ENCODE measurements at places on chromosomes 5 and 9.

DNA sequence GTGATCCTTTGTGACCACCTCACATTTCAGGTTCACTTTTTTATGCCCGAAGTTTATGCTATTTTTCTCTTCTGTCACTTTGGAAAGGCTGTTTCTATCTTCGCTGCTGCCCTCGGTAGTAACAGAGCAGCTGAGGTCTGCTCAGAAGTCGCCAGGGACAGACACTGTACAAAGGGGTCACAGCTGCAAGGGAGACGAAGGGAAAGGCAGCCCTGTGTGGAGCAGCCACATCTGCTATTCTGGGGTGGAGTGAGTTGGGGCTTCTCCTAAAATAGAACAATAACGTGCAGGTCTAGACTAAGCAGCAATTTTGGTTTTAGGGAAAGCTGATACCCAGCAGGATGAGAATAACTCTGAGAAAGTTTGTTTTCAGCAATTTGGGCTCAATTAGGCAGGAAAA, 72.5 kb downstream of the ACTL7B start:
- H3K4me1 ChIP-seq, result no peaks in the 10 kb centered on the region
- H3K27ac ChIP-seq, result no peak overlapping the region
- no peaks in the 10 kb centered on the region for H3K36me3 ChIP-seq

DNA sequence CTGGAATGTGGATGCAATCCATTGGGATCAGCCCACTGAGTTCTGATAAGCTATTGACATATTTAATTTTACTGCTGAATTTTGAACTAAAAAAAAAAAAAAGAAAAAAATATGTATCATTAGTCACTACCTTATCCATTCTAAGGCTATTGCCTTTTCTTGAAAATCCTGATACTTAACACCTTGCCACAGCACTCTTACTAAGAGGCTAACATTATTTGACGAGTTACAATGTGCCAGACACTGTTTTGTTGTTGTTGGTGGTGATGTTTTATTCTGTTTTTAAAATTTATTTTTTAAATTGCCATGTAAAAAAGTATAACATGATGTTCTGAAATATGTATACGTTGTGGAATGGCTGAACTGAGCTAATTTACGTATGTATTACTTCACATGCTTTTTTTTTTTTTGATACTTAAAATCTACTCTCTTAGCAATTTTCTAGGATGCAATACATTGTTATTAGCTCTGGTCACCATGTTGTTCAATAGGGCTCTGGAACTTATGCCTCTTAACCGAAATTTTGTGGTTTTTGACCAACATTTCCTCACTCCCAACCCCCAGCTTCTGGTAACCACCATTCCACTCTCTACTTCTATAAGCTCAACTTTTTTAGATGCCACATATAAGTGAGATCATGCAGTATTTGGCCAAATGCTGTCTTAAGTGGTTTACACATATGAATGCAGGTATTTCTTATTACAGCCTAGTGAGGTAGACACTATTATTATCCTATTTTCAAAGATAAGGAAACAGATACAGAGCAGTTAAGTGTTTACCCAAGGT, 134.8 kb upstream of the PCA3 start:
- H3K27ac ChIP-seq, result no peak overlapping the region
- H3K36me3 ChIP-seq, result no peaks in the 10 kb centered on the region
- H3K27me3 ChIP-seq, result no peaks in the 10 kb centered on the region
- H3K4me1 ChIP-seq, result no peaks in the 10 kb centered on the region
- no peak for DNase-seq

DNA sequence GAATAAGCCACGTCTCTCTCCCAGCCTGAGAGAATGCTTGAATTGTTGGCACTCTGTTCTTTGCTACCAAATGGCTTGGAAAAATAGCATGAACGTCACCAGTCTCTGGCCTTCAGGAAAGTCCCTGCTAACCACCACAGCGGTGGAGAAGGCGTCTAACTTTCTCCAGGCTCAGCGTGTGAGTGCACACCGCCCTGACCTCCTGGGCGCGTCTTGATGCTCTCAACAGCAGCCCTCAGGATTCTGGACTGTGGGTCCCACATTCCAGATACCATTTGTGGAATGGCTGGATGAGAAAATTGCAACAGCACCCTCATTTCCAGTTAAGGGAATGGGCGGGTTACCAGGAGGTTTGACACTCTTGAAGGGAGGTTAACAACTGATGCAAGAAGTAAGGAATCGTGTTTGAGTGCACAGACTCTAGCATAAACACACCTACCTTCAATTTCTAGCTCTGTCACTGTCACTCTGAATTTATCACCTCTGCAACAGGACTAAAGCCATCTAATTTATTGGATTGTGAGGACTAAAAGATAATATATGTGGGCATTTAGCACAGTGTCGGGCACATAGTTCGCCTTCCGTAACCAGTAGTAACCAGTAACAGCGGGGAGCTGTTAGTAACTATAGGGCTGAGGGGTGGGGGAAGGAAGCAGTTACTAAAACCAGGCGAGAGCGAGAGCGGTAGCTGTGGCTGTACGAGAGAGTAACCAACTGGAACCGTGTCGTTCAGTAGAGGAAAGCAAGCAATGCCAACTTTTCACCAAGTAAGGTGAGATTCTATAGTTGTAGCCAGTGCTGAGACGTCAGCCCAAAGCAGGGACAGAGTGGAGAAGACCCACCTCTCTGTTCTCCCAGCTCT, 807 bp upstream of the PLGRKT start:
- H3K4me3 ChIP-seq, result peak overlapping the region; percentile 89
- H3K27me3 ChIP-seq, result no peaks in the 10 kb centered on the region
- peaks cover 30% of the 10 kb centered on the region for H3K4me1 ChIP-seq
- peak; percentile 54 for DNase-seq
- H3K27ac ChIP-seq, result peak overlapping the region; percentile 82
- H3K36me3 ChIP-seq, result peaks cover 6% of the 10 kb centered on the region

GRCh38 chr5:133289686-133290367, 238.0 kb downstream of the HSPA4 start:
- no peak overlapping the region for H3K27ac ChIP-seq
- H3K4me1 ChIP-seq, result no peaks in the 10 kb centered on the region
- no peak for DNase-seq
- no peak overlapping the region for H3K4me3 ChIP-seq
- H3K27me3 ChIP-seq, result no peaks in the 10 kb centered on the region

DNA sequence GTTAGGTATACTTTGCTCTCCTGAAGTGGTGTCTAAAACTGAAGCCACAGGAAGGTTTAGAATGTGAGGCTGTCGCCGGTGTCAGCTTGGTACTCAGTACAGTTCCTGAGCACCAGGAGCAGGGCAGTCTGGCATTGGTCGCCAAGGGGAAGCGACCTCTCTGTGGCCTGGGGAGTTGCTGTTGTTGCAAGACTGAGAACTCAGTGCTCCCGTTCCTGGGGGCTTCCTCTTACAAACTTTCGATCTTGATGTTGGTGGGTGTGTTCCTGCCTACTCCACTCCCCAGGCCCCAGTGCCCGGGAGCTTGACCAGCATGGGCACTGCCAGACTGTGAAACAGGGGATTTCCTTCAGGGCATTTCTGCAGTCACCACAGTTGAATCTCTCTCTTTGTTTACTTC, 52.4 kb upstream of the PPARGC1B start:
- no peaks in the 10 kb centered on the region for H3K4me1 ChIP-seq
- DNase-seq, result no peak
- no peak overlapping the region for H3K4me3 ChIP-seq
- H3K27ac ChIP-seq, result no peak overlapping the region
